GM10248 (cell line): ENCODE measurements at places on chromosomes 2 and 18.

DNA sequence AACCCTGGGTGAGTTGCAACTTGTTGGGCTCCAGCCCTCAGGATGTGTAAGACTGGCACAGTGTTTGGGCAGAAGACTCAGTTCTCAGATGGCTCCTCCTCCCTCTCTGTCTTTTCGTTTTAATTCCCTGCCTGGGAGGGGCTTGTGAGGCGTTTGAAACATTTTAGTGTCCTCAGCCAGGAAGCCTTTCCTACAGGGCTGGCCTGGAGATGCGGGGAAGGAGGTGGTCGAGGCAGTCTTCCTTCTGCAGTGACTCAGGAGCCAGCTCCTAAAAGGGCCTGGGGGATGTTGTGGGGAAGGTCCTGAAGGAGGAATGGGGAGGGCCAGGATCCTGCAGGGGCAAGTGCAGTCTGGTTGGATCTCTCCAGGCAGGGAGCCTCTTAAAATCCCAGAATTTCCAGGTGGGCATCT is 22.1 kb upstream of the IGFBP5 start:
- no peak for DNase-seq

DNA sequence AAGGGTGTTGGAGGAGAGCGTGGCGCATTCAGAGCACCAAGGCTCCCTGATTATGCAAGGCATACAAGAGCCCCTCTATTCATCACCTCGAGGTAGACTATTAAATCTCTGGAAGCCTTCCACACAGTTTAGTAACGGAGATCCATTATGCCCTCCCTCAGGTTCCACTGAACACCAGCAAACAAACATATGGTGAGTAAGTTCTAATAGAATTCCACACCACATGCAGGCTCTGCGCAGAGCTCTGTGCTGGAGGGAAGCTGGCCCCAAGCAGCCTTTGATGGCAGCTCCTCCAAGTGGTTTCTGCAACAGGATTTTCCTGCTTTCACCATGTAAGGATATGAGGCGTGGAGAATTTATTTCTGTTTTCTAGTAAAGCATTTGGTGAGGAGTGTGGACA is 238.6 kb downstream of the C1D start:
- no peak for DNase-seq

DNA sequence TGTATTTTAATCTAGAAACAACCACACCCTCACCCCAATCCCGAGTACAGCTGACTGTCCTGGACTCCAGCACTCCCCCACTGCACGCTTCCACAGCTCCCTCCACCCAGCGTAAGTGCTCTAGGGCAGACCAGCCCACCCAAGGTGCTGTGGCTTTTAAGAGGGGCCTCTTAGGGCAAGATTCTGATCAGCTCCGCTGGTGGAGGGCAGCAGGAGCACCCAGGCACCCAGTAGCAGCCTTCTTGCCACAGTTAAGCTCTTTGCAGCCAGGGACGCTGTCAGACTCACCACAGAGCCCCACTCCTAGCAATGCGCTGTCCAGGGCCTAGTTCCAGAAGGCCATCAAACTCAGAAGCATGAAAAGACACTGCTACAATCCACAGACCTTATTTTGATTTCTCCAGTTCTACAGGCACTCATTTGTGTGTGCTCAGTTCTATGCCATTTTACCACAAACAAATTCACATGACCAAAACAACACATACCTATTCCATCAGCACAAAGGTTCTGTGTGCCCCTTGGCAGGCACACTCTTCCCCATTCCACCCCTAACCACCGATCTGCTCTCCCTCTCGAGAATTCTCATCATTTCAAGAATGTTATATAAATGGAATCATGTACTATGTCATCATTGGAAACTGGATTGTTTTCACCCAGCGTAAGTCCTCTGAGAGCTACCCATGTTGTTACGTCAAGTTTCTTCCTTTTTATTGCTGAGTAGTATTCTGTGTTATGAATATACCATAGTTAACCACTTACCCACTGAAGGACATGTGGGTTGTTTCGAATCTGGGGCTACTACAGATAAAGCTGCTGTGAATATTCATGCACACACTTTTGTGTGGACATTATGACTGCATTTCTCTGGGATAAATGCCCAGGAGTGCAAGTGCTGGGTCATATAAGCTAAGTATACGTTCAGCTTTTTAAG is 40.4 kb downstream of the PTPN2 start:
- DNase-seq = no peak

DNA sequence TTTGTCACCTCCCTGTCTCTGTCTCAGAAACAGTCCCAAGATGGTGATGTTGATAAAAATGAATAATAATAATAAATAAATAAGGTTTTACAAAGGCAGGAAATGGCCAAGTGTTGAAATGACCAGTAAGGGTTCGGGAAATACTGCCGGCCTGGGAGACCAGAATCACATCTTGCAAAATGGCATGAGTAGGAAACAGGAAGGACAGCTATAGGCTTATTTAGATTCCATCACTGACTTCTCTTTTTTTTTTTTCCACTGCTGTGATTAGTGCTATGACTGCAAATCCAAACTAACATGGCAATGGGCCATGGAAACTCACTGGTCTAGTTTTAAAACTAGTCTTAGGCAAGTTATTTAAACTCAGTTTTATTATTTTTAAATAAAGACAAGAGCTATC is 60.6 kb downstream of the SCN1A start:
- DNase-seq = no peak

DNA sequence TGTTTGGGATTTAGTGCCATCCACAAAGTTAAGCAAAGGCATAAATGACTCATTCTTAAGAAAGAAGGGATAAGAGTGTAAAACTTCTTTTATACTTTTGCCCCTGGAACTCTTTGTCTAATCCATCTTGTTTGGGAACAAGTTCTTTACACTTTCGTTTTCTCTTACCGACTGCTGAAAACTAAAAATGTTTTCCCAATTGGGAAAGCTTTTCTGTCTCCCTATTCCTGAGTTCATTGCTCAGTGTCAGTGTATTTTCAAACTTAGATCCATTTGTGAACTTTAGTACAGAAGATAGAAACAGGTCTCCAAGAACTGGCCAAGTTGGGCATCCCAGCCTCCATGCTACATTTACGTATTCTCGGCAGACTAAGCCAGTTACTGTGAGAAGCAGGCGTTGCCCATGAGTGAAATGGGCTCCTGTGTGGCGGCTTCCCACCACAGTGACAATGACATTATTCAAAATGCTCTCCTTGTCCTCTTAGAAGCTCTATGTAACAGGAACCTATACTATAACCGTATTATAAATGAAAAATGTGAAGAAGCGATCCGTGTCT is 51.7 kb downstream of the TGOLN2 start:
- no peak for DNase-seq

- DNase-seq = no peak
Observed at GRCh38 chr2:205865056-205865455, 182.8 kb downstream of the NRP2 start.

GRCh38 chr2:187232749-187233148 is 215.3 kb downstream of the CALCRL start:
- DNase-seq = no peak

- no peak for DNase-seq
Observed at GRCh38 chr2:189561371-189562038, 19.1 kb downstream of the SLC40A1 start.

- DNase-seq = no peak
Observed at GRCh38 chr18:55501579-55501978, 86.4 kb downstream of the TCF4 start.

GRCh38 chr2:65866148-65866547 is 433.7 kb upstream of the SPRED2 start:
- no peak for DNase-seq

- no peak for DNase-seq
Observed at GRCh38 chr2:199480966-199481365, 23.2 kb upstream of the SATB2 start.

DNA sequence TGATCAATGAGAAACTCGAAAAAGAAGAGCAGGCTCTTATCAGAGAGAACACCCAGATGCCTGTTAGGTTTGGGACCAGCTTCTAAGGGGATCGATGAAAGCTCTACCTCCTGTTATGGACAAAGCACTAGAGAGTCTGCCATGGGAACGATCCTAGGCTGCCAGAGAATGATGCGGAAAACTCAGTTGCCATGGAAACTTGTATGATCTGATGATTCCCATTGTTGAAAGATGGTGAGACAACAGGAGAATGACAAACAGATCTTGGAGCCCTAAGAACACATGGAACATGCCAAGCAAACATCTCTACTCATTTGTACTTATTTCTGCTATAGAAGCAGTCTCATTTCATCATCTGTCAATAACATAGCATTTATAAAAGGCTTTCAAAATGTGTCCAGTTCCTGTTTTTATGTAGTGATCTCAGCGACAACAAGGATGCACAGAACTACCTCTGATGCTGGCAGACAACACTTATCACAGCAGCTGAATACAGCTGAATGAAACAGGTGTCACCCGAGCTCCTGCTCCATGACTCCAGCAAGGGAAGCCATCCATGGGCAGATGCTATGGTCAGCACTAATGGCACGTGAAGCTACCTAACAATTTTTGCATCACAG is 59.6 kb downstream of the NCKAP5 start:
- DNase-seq = no peak

GRCh38 chr2:50863856-50864255 is 168.1 kb downstream of the NRXN1 start:
- DNase-seq = no peak

- no peak for DNase-seq
Observed at GRCh38 chr2:105396254-105397024, 2.4 kb downstream of the FHL2 start.

DNA sequence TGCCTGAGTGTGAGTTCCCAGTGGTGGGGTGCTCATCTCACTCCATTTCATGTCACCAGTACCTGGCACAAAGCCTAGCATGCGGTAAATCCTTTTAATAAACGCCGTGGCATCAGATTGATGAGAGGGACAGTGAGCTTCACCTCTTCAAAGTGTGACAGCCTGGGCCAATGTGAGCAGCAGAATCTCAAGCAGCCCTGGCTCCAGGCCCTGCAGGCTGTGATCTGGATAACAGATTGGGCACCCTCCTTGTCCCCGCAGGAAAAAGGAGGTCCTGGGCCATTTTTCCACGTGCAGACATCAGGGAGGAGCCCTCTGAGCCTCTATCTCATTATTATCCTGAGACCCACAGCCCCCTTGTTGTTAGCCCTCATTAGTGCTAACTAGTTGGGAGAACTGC is 34.8 kb downstream of the TET3 start:
- no peak for DNase-seq

- DNase-seq = no peak
Observed at GRCh38 chr18:74204526-74205152, 56.3 kb downstream of the TIMM21 start.

GRCh38 chr2:101961338-101962191 is 30.2 kb upstream of the IL1R2 start:
- DNase-seq = no peak

DNA sequence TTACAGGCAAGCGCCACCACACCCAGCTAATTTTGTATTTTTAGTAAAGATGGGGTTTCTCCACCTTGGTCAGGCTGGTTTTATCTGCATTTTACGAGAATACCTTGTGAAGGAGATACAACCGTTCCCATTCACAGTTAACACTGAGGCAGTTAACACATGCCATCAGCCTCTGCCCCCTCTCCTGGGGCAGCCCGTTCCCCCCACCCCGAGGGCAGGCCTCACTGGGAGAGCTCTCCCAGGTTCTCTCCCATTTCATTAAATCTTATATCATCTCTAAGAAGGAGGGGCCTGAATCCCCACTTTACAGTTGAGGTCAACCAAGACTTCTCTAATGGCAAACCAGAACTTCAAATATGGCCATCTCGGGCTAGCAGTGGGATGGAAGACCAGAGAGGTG is 95.0 kb upstream of the ST3GAL5 start:
- DNase-seq = no peak
